Stimulated activated naive B cell treated with anti-CD40 and anti-IgM and Interleukin-4, amounts not matched to agents 10 μg/mL and 1 μg/mL and 100 μg/mL, for 72 hours (primary cell): ENCODE measurements at places on chromosomes 2 and 18.

GRCh38 chr18:9683418-9684396, 24.4 kb upstream of the RAB31 start:
- DNase-seq = no peak

GRCh38 chr2:9208875-9209274, 2.3 kb downstream of the ASAP2 start:
- DNase-seq = no peak

- DNase-seq = no peak
Observed at GRCh38 chr2:230731512-230731911, 18.9 kb downstream of the CAB39 start.

DNA sequence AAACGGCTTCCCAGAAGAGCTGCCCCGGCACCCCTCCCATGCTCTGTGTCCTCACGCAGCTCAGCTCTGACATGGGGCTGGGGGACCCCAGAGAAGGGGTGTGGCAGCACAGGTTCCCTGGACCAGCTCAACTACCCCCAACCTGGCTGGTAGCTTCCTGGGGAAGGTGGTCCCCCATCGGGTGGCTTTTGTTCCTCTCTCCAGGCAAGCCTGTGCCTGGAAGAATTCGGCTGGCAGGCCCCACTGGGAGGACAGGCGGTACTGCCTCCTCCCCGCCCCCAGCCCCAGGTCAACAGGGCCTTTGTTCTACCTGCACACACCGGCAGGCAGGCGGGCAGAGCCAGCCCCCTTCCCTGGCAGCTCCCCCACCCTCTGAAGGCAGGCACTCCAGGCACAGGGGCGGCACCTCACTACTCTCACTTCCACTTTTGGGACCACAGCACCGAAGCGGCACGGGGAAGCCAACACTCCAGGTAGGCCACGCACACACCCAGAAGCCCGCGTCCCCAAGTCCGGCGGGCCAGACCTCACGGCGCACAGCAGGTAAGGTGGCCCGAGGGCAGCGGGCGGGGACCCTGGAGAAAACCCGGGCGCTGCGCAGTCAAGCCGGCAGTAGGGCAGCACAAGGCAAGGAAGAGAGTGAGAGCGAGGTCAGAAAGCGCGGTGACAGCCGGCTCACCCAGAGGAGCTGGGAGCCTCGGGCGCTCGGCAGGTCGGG, 1.3 kb downstream of the HS6ST1 start:
- peak; percentile 76 for DNase-seq

- no peak for DNase-seq
Observed at GRCh38 chr2:220478305-220479058, 851.1 kb downstream of the SLC4A3 start.

DNA sequence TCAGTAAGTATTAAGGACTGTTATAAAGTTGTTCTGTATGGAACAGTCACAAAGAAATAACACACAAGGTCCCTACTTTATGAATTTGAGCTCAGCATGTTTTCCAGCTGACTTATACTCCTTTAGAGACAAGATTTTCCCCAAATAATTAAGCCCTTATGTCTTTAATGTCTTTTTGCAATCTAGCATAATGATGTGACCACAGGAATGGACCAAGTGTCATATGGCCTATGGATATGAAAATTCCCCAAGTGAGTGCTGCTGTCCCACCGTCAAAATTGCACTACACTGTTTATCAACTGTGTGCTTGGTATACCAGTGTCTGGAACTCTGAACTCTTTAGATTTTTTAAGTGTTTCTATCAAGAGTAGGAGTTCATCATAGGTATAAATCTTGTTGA, 369.6 kb downstream of the PID1 start:
- no peak for DNase-seq

DNA sequence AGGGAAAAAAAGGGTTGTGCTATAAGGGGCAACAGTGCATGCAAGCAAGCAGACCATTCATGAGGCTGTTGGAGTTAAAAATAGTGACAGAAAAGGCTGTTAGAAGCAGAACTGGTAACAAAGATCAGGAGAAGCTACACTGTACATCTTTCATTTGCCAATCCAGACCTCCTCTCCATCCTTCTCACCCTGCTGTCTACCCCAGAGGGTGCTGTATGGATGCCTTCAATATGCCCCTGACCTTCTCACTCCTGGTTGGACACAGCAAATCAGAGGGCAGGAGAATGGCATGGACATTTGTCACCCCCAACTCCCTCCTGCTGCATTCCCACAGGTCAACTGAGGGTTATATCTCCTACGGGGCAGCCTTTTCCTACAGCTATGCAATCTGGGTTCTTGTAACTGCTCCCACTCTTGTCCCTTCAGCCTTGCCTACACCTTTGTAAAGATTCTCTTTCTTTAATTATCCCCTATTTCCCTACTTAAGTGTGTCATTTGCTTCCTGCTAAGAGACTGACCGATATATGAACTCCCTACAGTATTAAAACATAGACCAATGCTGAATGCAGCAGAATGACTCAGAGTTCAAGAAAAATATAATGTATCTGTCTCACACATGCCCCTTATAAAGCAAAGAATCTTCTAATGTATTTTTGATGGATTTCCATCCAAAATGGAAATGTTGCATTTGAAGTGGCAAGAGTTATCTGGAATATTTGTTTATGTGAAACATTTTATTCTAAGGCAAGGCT, 169.2 kb upstream of the NCKAP5 start:
- DNase-seq = no peak

DNA sequence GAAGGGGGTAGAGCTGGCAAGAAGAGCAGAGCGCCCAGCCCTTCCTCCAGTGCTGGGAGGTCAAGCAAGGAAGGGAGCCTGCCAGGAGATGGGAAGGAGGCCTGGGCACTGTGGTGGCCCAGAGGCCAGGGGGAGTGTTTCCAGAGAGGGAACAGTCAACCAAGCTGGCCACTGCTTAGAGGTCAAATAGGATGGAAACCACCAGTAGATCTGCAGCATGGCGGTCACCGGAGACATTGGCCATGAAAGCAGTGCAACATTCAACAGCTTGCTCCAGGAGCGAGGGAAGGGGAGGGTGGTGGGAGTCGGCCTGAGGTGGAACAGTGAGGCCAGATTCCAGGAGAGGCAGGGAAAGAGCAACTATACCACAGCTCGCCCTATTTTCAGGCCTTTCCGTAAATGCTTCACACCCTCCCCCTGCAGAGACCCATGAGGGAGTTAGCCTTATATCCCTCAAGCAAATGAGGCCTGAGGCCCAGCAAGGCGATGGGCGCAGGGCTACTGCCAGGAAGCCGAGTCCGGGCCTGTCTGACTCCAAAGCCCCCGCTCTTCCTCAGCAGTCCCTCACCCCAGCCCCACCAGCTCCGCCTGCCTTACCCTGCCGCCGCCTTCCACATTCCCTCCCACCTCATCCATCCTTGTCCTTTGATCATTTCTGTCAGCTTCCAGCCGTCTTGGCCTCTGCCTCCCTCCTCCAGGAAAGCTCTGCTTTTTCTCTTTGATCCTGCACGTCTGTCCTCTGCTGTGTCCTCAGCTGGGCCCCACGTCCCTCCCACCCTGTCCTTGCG, 17.0 kb downstream of the KCNK3 start:
- no peak for DNase-seq

DNA sequence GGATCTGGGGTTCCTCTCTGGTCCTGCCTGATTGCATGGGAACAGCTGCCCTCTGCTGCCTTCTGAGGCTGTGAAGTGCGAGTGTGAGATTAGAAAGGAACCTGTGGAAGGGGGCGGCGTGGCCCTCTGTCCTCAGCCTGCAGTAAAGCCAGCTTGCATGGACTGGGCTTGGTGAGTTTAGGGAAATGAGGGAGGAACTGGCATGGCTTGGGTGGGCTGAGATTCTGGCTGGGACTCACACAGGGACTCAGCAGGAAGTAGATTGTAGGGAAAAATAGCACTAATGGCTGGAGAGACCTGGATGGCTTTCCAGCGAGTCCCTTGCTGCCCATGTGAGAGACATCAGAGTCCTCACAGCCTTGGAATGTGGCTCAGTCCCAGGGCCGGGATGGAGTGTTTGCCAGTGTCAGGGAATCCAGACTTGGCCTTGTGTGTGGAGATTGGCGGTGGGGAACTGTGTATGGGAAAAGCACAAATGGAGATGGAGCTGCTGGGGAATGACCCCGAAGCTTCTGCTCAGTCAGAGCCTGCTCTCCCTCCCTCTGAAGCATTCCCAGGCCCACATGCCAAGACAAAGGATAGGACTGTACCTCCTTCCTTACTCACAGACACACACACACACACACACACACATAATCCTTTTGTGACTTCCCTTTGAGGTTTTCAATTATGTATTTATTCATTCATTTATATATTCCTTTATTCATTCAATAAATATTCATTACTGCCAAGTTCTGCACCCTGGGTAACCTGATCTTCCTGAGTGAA, 115.4 kb downstream of the ACAA2 start:
- DNase-seq = no peak

GRCh38 chr2:63735931-63736330, 105.8 kb upstream of the UGP2 start:
- no peak for DNase-seq

DNA sequence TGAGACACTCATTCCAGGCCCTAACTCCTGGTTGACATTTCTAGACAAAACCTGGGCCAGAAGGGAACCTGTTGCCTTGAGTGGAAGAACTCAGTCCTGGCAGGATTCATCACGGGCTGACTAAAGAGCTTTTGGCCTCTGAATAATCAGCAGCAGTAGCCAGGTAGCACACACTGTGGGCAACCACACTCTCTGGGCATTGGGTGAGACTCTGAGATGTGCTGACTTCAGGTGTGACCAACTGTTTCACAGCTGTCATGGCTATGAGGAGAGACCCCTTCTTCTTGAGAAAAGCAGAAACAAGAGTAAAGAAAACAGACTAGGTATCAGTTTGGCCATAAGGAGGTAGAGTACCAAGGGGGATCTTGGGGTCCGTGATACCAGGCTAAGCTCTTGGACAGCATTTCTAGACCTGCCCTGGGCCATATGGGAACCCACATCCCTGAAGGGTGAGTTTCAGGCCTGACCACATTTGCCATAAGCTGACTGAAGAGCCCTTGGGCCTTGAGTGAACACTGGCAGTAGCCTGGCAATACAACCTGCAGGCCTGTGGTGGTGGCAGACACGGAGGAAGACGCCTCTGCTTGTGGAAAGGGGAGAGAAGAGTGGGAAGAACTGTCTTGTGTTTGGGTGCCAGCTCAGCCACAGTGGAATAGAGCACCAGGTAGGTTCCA, 230.9 kb downstream of the DLGAP1 start:
- DNase-seq = no peak

DNA sequence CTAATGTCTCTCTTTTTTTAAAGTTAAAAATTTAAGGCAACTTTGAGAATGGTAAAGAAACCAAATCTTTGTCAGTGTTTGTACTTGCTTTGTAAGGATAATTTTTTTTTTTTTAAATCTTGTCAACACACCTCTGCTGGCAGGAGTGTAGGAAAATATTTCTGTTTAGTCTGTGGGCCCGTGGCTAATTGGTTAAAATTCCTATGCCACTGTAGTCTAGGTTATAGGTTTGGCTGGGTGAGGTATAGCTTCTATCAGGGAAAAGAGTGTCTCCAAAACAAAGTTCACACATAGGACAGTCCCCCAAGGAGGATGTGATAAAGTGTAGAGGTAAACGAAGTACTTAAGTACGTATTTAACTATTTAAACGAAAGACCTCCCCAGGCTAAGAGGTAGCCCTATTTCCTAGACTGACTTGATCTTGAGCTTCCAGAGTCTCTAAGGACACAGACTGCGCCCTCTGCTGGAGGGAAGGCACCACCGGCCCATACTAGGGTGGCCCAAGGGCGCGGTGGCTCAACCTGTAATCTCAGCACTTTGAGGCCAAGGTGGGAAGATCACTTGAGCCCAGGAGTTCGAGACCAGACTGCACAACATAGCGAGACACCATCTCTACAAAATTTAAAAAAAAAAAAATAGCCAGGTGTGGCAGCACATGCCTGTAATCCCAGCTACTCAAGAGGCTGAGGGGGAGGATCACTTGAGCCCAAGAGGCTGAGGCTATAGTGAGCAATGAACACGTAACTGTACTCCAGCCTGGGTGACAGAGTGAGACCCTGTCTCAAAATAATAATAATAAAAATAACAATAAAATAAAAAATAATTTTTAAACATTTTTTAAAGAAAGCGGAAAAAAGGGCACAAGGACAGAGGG, 8.9 kb downstream of the TEX44 start:
- peak; percentile 57 for DNase-seq

DNA sequence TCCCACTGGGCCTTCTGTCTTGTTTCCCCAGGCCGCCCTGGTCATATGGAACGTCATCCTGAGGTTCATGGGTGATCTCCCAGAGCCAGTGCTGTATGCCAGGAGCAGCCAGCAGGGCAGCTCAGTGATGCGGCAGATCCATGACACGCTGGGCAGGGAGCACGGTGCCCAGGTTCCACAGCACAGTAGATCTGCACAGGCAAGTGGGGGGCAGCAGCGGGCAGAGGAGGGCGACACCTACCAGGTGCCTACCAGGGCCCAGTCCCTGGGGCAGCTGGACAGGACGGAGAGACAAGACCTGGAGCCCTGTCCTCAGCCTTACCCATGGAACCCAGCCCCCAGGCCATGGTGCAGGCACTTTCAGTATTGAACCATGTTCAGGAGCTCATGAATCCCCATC, 36.1 kb upstream of the GPR17 start:
- DNase-seq = no peak

- no peak for DNase-seq
Observed at GRCh38 chr18:31661965-31662364, 22.4 kb downstream of the B4GALT6 start.

GRCh38 chr18:26052505-26052904, 37.9 kb downstream of the SS18 start:
- DNase-seq = no peak
